ENCODE measurements at places on chromosomes 7 and 10.

- no peak for DNase-seq
These were observed 826 bp downstream of the GIMAP7 start for GRCh38 chr7:150515248-150516147.

DNA sequence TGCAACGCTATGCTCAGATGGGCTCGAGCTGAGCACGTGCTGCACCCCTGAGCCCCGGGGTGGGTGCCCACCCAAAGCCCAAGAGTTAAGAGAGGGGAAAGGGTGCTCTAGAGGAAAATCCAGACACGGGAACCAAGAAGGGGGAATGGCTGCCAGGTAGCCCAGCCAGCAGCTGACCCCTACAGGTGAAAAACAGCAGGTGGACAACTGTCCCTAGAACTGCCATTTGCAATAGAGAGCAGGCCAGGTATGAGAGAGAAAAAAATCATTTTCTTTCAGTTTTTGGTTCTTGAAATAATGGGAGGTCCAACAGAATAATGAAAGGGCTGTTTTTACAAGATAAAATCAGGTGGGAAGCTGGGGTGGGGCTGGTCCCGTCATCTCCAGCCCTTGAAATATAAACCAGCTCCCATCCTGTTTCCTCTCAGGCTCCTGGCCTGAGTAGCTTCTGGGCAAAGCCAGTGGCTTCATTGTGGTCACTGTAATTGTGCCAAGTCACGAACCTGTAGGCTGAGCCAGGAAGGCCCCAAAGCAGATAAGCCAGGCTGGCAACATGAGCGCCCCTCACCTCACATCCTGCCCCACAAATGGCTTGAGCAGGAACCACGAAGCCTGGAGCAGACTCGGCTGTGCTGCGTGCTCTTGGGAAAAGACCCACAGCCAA is 257.8 kb downstream of the SNX10 start:
- DNase-seq: peak; percentile 87

GRCh38 chr7:126608339-126608776 is 644.4 kb downstream of the GRM8 start:
- DNase-seq: peak; percentile 1

GRCh38 chr10:5565205-5565545 is 40.4 kb downstream of the CALML3 start:
- DNase-seq: no peak

DNA sequence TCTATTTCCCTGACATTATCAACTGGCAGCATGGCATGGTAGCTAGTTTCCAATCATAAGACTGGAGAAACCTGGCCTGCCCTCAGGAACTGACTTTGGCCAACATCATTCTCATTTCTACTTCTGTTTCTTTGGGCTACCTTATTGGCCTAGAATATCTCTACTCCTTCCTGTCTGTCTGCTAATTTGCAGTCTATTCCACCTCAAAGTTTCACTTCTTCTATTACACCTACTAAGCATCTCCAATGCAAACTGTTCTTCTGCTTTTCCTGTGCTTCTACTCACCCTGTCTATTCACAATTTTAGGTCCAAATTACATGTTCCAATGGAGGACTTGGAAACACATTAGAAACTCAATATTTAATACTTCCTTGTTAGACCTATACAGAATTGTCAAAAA is 65.6 kb downstream of the ZNF503 start:
- no peak for DNase-seq

DNA sequence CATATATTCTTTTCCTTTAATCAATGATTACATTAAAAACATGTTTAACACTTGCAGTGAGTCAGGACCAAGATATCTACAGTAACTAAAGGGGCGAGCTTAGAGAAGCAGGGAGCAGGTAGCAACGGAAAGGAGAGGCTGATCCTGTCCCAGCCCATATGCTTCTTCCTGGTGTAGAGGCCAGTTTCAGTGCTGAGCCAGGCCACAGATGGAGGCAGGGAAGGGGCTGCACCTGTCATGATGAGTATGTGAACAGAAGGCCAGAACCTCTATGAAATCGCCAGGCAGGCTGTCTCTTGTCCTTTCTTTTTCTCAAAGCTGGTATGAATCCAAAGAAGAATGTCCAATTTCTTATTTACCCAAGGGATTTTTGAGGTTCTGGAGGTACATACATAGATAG is 16.3 kb downstream of the REEP3 start:
- no peak for DNase-seq

DNA sequence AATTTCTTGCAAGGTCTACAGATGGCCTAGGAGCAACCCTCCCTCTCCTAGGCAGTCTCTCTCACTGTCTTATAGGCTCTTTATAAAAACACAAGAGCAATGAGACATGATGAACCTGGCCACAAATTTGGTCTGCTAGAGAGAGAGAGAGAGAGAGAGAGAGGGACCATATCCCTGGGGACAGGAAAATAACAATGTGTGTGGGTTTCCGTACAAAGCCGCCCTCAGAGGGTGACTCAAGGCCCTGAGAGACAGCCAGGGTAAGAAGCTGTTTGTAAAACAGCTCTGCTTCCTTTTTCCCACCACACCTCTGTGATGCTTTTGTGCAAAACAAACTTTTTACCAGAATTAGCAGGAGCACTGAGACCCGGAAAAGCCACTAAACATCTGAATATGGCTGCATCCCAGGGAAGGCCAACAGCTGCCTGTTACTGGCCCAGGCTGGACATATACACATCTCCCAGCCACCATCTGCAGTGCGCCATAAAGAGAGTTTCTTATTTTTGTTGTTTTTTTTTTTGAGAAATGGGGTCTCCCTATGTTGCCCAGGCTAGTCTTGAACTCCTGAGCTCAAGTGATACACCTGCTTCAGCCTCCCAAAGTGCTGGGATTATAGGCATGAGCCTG is 18.4 kb downstream of the GIMAP5 start:
- DNase-seq: peak; percentile 50

DNA sequence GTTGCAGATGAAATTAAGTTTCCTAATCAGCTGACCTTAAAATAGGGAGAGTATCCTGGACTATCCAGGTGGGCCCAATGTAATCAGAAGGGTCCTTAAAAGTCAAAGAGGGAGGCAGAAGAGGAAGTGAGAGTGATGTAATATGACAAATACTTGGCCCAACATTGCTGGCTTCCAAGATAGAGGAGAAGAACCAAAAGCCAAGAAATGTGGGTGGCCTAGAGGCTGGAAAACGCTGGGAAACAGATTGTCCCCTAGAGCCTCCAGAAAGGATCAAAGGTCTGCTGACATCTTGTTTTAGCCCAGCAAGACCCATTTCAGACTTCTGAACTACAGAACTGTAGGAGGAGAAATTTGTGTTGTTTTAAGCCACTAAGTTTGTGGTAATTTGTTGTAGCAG is 79.7 kb upstream of the NOBOX start:
- no peak for DNase-seq

- DNase-seq: no peak
These were observed 216.6 kb downstream of the ZMYND11 start for GRCh38 chr10:351770-352334.

DNA sequence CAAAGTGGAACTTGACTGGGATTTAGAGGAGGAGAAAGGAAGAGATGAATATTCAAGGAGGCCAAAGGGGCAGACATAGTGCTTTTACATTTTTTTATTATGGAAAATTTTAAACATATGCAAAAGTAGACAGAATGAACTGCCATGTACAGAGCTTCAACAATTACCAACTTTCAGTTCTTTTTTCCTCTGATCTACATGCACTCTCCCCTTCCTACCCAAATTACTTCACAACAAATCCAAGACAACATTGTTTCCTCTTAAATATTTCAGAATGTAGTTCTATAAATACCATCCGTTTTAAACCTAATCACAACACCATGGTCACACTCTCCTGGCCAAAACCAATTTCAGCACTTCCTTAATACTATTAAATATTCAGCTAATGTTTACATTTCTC is 83.5 kb upstream of the FZD1 start:
- no peak for DNase-seq

Data from MG63 (cell line).